ENCODE measurements at places on chromosomes 3 and 15. TPM values are rescaled to one million over a fixed set of nuclear protein-coding genes. Genes with fewer than 3 reads are reported as not detected.

CYP1A2 gene
- not detected for total RNA-seq

PARL gene
- 54.7 TPM for total RNA-seq

TIMP4 gene
- 0.08 TPM for total RNA-seq

ATP10A gene
- not detected for total RNA-seq

GOLGA8N gene
- 0.49 TPM for total RNA-seq

CD96 gene
- 0.08 TPM for total RNA-seq

ITIH1 gene
- not detected for total RNA-seq
